ENCODE measurements at places on chromosomes 4 and X. TPM values are rescaled to one million over a fixed set of nuclear protein-coding genes. Genes with fewer than 3 reads are reported as not detected.

GRCh38 chr4:89303177-89303576, 4.4 kb downstream of the GPRIN3 start:
- peaks cover 14% of the 10 kb centered on the region for H3K4me1 ChIP-seq
- no peaks in the 10 kb centered on the region for H3K36me3 ChIP-seq
- H3K27me3 ChIP-seq: no peaks in the 10 kb centered on the region
- H3K4me3 ChIP-seq: no peak overlapping the region

- H3K4me1 ChIP-seq: no peaks in the 10 kb centered on the region
- DNase-seq: peak; percentile 2
- H3K27me3 ChIP-seq: no peaks in the 10 kb centered on the region
- H3K27ac ChIP-seq: no peak overlapping the region
These were observed 66.6 kb downstream of the BLTP1 start for GRCh38 chr4:122218762-122219161.

DNA sequence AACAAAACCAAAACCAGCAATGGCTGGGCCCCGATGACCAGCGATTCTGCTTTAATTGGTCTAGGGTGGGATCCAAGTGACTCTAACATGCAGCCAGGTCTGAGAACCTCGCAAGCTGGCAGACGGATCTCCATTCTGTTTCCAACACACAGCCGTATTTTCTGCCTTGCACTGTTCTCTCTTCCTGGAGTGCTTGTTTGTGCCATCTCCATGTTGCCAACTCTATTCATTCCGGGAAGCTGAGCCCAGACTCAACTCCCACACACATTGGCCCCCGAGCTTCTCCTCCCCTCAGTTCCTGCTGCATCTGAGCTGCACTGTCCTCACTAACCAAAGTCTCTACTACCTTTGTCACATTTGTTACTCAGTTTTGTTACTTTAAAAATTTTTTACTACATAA, 35.6 kb downstream of the GEMIN8 start:
- peaks cover 7% of the 10 kb centered on the region for H3K27me3 ChIP-seq
- H3K27ac ChIP-seq: no peak overlapping the region
- no peaks in the 10 kb centered on the region for H3K4me1 ChIP-seq
- H3K36me3 ChIP-seq: no peaks in the 10 kb centered on the region
- no peak overlapping the region for H3K4me3 ChIP-seq

PRDM5 gene
- total RNA-seq: 9.1 TPM

- H3K4me1 ChIP-seq: no peaks in the 10 kb centered on the region
- DNase-seq: no peak
- H3K4me3 ChIP-seq: no peak overlapping the region
- H3K36me3 ChIP-seq: no peaks in the 10 kb centered on the region
- H3K27ac ChIP-seq: no peak overlapping the region
These were observed 101.2 kb downstream of the SMIM20 start for GRCh38 chr4:26015133-26015651.

GRCh38 chr4:148420397-148420796, 21.8 kb downstream of the NR3C2 start:
- no peak overlapping the region for H3K4me3 ChIP-seq
- no peaks in the 10 kb centered on the region for H3K36me3 ChIP-seq
- DNase-seq: no peak
- no peaks in the 10 kb centered on the region for H3K27me3 ChIP-seq
- no peak overlapping the region for H3K27ac ChIP-seq

DNA sequence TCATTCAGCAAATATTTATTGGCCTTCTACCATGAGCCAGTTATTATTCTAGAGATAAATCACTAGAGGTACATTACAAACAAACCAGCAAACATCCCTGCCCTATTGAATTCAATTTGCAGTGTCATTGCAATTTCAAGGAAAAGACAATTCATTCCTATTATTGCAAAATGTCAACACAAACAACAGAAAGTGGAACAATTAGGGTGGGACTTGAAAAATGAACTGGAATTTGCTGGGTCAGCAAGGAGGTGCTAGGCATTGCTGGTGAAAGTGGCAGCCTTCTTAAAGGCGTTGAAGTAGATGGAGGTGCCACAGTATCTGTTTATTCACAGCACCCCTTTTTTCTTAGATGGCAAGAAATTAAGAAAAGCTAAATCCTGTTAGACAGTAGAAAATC, 224.0 kb upstream of the BMP3 start:
- H3K4me3 ChIP-seq: no peak overlapping the region
- no peaks in the 10 kb centered on the region for H3K36me3 ChIP-seq
- H3K27ac ChIP-seq: no peak overlapping the region

DNA sequence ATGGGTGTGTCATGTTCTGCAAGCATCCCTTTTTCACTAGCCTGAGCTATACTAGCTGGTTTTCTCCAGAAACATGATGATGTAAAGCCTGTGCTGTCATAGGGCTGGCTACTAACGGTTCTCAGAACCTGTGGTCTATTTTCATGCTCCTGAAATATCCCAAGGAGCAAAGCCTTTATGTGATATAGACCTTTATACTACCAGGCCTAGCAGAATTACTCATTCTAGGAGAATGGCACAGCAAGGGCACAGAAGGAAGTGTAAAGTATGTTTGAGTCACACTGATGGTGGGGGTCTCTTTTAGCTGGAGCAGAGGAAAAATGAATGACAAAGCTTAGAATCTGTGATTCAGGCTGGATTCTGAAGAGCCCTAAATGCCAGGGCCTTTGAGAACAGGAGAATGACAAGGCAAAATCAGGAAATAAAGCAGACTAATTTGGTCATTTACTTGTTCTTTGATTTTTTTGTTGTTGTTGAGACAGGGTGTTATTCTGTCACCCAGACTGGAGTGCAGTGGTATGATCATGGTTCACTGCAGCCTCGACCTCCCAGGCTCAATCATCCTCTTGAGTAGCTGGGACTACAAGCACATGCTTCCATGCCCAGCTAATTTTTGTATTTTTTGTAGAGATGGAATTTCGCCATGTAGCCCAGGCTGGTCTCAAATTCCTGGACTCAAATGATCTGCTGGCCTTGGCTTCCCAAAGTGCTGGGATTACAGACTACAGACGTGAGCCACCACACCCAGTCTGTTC, 11.8 kb downstream of the TCEAL1 start:
- H3K4me3 ChIP-seq: no peak overlapping the region
- H3K27me3 ChIP-seq: no peaks in the 10 kb centered on the region
- DNase-seq: no peak
- H3K27ac ChIP-seq: no peak overlapping the region

NOX1 gene
- not detected for total RNA-seq

GRCh38 chr4:42954963-42955669, 62.6 kb downstream of the GRXCR1 start:
- no peak overlapping the region for H3K4me3 ChIP-seq
- no peak overlapping the region for H3K27ac ChIP-seq
- no peaks in the 10 kb centered on the region for H3K4me1 ChIP-seq
- H3K36me3 ChIP-seq: no peaks in the 10 kb centered on the region
- no peaks in the 10 kb centered on the region for H3K27me3 ChIP-seq

DNA sequence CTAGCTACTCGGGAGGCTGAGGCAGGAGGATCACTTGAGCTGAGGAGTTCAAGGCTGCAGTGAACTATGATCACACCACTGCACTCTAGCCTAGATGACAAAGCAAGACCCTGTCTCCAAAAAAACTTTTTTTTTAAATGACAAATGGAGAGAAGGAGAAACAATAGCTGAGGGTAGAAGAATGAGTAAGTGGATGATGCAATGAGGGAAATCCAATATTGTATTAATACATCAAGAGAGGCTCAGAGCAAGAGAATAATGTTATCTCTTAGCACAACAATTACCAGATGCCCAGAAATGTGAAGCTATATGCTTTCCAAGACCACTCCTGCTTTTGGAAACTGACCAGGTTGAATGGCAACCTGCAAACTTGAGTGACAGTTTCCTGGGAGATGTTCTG, 19.9 kb upstream of the GPR173 start:
- no peaks in the 10 kb centered on the region for H3K36me3 ChIP-seq
- DNase-seq: no peak
- no peak overlapping the region for H3K27ac ChIP-seq

ZNF732 gene
- not detected for total RNA-seq

DNA sequence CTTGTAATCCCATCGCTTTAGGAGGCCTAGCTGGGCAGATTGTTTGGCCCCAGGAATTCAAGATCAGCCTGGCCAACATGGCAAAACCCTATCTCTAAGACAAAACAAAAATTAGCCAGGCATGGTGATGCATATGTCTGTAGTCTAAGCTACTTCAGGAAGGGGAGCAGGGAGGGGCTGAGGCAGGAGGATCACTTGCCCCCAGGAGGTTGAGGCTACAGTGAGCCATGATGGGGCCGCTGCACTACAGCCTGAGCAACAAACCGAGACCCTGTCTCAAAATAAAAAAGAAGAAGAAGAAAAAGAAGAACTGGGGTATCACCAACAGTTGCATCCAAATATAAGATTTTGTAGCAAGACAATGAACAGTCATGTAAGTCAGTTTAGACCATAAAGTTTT, 47.3 kb upstream of the NFKB1 start:
- no peak overlapping the region for H3K27ac ChIP-seq
- no peaks in the 10 kb centered on the region for H3K36me3 ChIP-seq
- no peaks in the 10 kb centered on the region for H3K4me1 ChIP-seq
- no peaks in the 10 kb centered on the region for H3K27me3 ChIP-seq
- no peak for DNase-seq
- H3K4me3 ChIP-seq: no peak overlapping the region

FGFBP2 gene
- total RNA-seq: 0.72 TPM

GRCh38 chr4:105838082-105838481, 57.2 kb upstream of the NPNT start:
- H3K27ac ChIP-seq: no peak overlapping the region
- no peak for DNase-seq
- no peaks in the 10 kb centered on the region for H3K36me3 ChIP-seq
- no peaks in the 10 kb centered on the region for H3K27me3 ChIP-seq

TBC1D25 gene
- 16.3 TPM for total RNA-seq

GRCh38 chr4:17766826-17767458, 14.5 kb downstream of the FAM184B start:
- no peak overlapping the region for H3K4me3 ChIP-seq
- H3K4me1 ChIP-seq: no peaks in the 10 kb centered on the region
- no peaks in the 10 kb centered on the region for H3K27me3 ChIP-seq
- no peaks in the 10 kb centered on the region for H3K36me3 ChIP-seq
- no peak overlapping the region for H3K27ac ChIP-seq

DNA sequence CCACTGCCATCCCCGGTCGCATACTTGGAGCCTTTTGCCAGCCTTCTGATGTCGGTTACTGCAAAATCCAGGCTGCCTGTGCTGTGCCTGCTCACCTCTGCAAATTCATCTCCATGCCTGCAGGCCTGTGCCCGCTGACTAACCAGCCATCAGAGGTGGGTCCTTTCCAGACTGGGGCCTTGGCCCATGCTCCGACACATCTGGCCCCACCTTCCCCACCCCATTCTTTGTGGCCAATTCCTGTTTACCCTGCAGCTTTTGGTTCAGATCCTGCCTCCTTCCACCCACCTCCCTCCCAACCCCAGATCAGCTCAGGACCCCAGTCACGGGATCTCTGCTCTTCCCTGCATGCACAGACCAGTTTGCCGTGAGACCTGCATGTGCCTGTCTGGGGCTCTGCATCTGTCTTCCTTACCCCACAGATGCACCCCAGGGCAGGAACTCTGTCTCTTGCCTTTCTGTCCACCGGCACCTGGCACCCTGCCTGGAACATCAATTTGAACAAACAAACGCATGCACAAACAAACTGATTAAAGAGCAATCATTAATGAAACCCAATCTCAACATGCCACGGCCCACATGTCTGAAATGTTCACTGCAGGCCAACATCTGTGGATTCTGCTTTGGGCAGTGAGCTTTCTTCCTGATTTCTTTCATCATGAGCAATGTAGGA, 112.8 kb upstream of the PSAPL1 start:
- H3K4me1 ChIP-seq: no peaks in the 10 kb centered on the region
- DNase-seq: no peak
- H3K27me3 ChIP-seq: no peaks in the 10 kb centered on the region
- no peak overlapping the region for H3K4me3 ChIP-seq
- no peak overlapping the region for H3K27ac ChIP-seq
